Left colon (tissue), 2 donors: ENCODE measurements at places on chromosomes 12 and 14. TPM values are rescaled to one million over a fixed set of nuclear protein-coding genes. Genes with fewer than 3 reads are reported as not detected.

DNA sequence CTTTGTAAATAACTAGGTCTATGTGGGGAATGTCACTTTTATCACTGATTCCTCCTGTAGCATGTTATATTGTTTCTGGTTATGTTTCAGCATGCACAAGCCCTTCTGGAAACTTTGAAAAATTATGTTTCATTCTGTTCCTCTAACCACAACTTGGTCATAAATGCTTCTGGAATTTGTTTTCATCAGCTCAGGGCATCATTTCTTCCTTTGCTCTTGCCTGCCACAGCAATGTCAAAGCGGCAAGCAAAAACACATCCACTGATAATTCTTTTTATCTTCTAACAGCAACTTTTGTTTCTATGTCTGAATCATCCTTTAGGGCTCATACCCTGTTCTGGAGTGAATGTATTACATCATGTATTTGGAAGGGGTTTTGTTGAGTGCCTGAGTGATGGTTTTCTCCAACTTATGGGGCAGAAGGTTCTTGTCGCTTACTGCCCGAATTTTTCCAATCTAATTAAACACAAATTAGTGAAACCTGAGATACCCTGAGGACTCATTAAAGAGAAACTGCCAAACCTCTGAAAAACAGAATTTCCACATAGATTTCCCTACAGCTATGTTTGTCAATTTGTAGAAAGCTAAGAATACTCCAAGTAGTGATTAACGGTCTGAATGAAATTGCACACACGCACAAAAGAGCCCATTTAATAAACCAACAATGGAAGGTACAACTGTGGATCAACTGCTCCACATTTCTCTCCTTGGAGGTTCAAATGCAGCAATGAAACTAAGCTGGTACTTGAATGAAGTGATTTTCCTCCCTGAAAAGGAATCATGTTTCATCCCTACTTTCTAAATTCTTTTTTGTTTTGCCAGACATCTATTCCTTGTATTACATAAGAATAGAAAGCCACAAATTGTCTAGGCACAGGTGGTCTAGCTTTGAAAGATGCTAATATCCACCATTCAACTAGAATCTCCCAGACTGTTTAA lies 173.5 kb upstream of the KRR1 start:
- DNase-seq, result no peak

DNA sequence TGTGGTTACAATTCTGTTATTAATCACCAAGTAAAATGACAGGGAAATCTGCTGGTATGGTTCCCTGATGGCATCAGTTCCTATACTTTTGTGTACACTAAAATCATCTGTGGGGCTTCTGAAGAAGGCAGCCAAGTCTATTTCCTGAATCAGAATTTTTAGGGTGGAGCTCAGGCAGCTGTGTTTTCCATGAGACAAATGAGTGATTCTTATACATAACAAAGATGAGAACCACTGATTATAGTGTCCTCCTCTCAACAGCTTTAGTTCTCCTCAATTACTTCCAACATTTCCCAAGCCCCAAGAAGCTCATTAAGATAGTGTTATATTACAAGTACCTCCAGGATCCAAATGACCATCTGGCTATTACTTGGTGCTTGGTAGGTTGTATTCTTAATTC lies 64.5 kb upstream of the USP44 start:
- DNase-seq, result no peak

DNA sequence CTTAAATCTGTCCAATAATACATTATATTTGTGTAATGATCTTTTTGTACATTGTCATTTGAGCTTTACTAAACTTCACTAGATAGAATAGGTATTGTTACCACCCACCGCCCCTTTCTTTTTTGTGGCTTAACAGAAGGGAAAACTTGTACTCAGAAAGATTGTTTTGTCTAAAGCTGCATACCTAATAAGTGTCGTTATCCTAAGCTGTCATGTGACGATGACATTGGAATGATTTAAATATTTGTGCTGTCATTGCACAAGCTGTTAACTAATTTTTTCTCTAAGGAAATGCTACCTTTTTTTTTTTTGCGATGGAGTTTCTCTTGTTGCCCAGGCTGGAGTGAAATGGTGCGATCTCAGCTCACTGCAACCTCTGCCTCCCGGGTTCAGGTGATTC lies 3.6 kb downstream of the DIP2B start:
- DNase-seq, result no peak

DNA sequence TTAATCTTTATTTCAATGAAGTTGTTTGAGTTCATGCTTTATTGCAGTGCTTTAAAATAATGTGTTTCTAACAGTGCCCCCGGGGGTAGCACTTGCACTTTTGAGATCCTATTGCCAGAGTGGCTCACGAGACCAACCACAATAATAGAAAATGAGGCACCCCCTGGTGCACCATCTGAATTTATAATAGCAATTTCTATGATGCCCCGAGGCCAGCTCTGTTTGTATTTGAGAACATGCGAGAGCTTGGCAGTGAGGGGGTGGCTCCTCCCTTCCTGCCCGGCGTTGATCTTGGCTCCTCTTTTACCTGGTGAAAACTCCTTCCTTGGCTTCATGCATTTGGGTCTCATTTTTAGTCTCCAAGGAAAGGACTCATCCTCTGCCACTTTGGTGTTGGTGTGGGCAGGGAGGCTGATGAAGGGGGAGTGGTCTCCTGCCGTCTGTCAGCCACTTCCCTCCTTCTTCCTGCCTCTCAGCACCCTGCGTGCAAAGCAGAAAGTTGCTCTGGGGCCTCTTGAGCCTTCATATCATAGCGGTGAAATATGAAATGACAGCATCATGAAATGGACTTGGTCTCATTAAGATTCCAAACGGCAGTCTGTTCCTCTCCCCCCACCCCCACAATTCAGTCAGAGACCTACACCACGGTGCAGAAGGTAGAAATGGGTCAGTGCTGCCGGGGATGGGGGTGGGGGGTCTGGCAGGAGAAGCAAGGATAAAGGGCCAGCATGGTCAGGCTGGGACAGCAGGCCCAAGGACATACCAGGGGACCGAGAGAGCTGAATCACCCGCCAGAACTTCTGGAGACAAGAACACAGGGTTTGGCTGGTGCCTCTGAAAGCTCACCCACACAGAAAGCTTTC lies 17.7 kb upstream of the NRXN3 start:
- no peak for DNase-seq

DNA sequence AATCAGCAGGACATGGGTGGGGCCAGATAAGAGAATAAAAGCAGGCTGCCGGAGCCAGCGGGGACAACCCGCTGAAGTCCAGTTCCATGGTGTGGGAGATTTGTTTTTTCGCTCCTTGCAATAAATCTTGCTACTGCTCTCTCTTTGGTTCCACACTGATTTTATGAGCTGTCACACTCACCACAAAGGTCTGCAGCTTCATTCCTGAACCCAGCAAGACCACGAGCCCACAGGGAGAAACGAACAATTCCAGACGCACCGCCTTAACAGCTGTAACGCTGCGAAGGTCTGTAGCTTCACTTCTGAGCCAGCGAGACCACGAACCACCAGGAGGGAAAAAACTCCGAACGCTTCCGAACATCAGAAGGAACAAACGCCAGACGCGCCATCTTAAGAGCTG lies 2.8 kb upstream of the CNIH1 start:
- no peak for DNase-seq

DNA sequence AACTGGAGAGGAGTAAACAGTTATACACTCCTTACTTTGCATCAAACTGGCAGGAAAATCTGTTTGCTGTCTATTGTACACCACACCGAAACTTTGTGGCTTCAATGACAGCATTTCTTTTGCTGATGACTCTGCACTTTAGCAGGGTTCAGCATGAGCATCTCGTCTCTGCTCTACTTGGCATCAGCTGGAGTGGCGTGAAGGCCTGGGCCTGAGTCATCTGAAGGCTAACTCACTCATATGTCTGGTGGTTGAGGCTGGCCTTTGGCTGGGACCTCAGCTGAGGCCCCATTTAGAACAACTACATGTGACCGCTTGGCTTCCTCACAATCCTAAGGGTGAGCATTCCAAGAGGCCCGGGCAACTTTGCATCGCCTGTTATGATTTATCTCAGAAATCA lies 28.7 kb upstream of the REP15 start:
- no peak for DNase-seq

GRCh38 chr14:59346796-59347510 lies 118.2 kb downstream of the GPR135 start:
- no peak for DNase-seq

DNA sequence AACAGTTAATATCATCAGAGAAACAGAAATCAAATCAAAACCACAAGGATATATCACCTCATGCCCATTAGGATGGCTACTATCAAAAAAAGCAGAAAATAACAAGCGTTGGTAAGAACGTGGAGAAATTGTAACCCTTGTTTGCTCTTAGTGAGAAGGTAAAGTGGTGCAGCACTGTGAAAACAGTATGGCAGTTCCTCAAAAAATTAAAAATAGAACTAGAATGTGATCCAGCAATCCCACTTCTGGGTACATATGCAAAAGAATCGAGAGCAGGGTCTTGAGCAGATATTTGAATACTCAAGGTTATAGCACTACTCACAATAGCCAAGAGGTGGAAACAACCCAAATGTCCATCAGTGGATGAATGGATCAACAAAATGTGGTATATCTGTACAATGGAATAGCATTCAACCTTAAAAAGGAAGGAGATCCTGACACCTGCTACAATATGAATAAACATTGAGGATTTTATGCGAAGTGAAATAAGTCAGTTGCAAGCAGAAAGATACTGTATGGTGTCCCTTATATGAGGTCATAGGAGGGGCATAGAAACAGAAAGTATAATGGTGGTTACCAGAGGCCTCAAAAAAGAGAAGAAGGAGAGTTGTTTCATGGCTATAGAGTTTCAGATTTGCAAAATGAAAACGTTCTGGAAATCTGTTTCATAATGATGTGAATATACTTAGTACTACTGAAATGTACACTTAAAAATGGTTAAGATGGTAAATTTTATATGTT lies 131.0 kb upstream of the EEA1 start:
- no peak for DNase-seq

- DNase-seq, result no peak
Measured at GRCh38 chr12:76533331-76533730, 26.2 kb downstream of the OSBPL8 start.

DNA sequence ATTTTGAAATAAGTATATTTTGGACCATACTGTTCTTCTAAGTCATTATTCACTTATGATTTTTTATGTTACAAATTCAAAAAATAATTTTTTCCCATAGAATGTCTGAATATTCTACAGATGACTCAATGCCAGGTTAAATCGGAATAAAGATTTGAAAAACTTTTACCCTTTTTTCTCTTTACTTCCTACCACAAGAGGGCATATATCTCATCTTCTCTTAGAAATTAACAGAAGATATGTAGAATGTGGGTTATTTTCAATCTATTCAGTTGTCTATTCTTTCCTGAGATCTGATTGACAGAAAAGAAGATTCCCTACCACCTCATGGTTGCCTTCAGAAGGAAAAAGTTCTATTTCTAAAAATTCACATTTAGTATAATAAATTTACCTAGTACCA lies 53.0 kb upstream of the KITLG start:
- DNase-seq, result no peak

GRCh38 chr12:20044846-20045245 lies 323.5 kb upstream of the PDE3A start:
- DNase-seq, result no peak

GRCh38 chr12:90627180-90627896 lies 327.6 kb downstream of the CCER1 start:
- no peak for DNase-seq

GRCh38 chr14:64970776-64971477 lies 1.2 kb downstream of the RAB15 start:
- DNase-seq, result peak; percentile 25

- DNase-seq, result no peak
Measured at GRCh38 chr14:105335735-105336476, 21.4 kb downstream of the PACS2 start.

DNA sequence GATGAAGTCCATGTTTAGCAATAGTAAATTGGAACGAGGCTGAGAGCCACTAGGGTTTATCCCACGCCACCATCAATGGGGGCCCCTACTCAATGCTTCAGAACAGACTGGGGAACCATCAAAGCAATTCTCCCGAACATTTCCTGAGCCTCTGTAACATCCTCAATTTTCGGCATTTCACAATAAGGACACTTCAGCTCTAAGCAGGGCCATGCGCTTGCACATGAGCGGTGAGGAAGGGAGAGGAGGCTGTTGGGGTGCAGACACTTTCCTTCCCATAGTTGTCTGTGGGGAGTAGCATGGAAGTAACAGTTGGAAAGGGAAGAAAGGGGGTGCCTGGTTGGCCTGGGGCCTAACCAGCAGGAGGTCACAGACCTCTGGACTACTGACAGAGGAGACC lies 129.9 kb upstream of the PRMT8 start:
- DNase-seq, result no peak

DNA sequence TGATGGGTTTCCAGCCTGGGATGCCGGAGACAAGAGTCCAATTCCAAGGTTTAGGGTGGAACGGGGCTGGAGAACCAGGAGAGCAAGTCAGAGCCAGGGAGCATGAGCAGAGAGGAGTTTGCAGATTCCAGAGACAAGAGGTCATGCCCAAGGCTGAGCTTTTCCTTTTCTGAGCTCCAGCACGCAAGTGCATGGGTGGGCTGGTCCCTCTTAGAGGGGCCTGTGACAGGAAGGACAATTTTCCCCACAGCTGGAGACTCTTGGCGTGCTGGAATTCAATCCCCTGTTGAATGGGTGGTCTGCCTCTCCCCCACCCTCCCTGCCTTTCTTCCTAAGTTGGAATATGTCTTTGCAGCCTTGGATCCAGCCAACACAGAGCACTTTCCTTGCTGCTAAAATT lies 431.9 kb downstream of the BCL11B start:
- DNase-seq, result no peak

GRCh38 chr12:24977060-24977459 lies 28.2 kb upstream of the BCAT1 start:
- DNase-seq, result no peak

DNA sequence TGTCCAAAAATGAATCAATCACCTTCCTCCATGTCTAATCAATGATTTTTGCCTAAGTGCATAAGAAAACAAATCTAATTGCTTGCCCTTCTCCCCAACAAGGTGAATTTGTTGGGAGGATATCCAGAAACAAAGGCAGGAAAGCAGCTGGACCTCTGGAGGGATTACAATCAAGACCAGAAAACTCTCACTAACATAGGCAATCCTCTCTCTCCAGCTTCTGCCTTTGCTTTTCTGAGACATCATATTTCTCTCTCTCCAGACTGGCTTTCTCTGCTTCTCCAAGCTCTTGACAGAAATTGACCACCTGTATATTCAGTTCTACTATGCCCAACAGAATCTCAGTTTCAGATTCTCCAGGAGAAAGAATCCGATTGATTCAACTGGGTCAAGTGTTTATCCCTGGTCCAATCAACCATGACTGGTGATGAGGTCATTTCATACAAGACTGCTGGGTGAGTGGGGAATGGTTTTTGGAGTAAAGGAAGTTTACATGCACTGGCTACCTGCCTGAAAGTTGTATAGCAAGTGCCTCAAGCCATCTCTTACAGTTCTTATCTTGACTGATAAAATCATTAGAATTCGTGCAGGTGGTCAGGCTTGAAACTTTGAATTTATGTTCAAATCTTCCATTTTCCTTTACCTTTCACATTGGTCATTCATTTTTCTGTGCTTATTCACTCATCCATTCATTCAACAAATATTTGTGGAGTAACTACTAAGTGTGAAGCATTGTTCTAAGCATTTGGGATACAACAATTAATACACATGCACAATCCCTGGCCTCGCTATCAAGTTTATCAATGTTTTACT lies 22.2 kb upstream of the CFAP54 start:
- no peak for DNase-seq

Gene STYK1
- total RNA-seq, result 36.3 TPM

Gene NRXN3
- total RNA-seq, result 1.8 TPM

Gene RFLNA
- total RNA-seq, result 51.0 TPM

Gene NR2C1
- 30.2 TPM for total RNA-seq

Gene BIN2
- 6.3 TPM for total RNA-seq

Gene EML5
- total RNA-seq, result 0.79 TPM

Gene FMNL3
- 8.0 TPM for total RNA-seq

Gene LBHD2
- not detected for total RNA-seq

Gene NTN4
- total RNA-seq, result 25.3 TPM

Gene APEX1
- total RNA-seq, result 93.9 TPM

Gene NYNRIN
- 11.7 TPM for total RNA-seq
